Fibroblast of skin of left biceps (primary cell): ENCODE measurements at places on chromosomes 3 and 15.

DNA sequence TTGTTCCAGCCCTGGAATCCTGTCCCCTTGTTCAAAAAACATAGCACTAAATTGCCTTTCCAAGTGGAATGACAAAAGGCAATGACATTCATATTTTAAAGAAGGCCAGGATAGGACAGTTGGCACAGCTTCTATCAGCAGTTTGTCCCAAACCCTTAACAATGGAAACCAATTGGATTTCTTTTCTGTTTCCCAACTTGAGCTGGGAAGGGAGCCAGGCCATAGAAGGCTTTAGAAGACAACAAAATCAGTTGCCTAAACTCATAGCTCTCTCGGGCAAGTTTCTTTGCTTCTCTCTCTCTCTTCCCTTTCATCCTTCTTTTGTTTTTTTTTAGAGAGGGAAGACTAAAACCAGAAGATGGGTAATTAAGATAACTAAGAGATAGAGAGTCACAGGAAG is 227.7 kb upstream of the TPRG1 start:
- no peak for DNase-seq

DNA sequence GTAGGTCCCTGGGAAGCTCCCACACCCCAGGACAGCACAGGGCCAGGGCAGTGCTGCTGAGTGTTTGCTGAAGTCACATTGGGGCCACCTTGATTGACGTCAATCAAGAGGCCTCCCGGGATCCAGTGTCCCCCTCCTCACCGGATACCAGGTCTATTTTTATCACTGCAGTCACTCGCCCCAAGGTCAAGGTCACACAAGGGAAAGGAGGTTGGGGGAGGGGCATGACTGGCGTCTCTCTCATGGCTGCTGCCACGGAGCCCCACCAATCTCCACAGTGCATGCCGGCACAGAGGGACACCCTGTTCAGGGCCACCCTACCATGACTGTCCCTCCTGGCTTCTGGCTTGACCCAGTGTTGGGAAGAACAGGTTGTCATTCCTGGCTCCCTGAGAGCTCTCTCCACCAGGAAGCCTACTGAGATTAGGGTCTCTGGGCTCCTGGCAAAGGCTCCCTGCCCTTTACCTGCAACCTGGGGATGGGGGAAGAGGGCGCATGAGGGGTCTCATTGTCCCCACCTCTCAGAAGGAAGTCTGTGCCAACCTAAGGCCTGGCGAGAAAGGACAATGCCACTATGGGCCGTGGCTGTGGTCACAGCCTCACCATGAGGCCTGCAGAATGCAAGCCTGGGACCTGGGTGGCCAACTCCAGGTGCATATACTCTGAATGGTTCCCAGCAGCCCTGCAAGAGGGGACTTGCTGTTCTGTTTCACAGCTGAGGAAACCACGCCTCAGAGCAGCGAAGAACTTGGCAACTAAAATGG is 1.5 kb downstream of the MYL3 start:
- no peak for DNase-seq

GRCh38 chr3:24595796-24596195 is 101.1 kb upstream of the THRB start:
- DNase-seq = no peak

DNA sequence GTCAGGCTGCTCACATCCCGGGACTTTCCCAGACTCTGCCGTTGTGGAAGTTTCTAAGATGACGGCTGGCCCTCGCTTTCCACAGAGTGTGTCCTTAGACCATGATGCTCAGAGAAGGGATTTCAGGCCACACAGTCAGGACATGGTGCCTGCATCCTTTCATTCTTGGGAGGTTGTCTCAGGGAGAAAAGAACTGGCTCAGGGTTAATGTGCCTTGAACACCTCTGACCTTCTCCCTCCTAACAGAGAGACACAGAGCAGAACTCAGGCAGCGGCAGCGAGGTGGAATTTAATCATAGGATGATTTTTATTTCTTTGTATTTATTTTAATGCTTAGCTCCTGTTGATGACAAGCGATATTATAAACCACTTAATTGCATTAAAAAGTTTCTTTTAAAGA is 96.9 kb upstream of the ATP2B2 start:
- no peak for DNase-seq

GRCh38 chr3:116770815-116771450 is 61.4 kb downstream of the TUSC7 start:
- peak; percentile 42 for DNase-seq

DNA sequence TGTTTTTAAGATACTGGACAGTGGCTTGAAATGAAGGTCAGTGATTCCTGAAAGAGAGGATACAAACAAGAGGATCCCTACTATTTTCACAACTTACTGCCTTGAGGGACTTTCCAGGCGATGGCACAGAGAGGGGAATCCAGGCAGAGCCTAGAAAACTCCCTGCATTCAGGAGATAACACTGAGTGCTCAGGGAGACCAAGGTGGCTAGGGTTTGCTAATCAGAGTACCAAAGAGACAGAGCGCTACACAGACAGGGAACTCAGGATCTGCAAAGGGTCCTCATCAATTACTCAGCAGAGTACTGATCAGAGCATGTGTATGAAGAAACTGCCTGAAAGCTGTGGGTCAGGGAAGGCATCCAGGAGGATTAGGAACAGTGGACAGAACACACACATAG is 11.7 kb upstream of the MRPS22 start:
- no peak for DNase-seq

GRCh38 chr15:62582580-62582979 is 417.5 kb upstream of the C2CD4B start:
- DNase-seq = no peak

GRCh38 chr3:128335621-128336296 is 130.9 kb downstream of the DNAJB8 start:
- no peak for DNase-seq

DNA sequence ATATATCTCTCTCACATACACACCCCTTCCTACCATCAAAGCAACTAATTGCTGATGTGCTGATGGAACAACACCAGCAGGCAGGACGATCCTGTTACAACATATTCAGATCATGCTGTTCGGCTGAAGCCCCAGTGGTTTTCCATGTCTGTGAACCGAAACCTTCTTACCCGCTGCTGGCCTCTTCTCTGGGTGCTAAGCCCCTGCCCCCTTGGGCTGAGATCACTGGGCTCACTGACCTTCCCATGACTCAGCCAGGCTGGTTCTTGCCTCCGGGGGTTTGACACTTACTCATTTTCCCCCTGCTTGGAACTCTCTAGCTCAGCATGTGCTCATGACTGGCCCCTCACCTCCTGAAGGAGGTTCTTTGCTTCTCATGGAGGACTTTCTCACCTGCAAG is 122.0 kb upstream of the RGMA start:
- no peak for DNase-seq

DNA sequence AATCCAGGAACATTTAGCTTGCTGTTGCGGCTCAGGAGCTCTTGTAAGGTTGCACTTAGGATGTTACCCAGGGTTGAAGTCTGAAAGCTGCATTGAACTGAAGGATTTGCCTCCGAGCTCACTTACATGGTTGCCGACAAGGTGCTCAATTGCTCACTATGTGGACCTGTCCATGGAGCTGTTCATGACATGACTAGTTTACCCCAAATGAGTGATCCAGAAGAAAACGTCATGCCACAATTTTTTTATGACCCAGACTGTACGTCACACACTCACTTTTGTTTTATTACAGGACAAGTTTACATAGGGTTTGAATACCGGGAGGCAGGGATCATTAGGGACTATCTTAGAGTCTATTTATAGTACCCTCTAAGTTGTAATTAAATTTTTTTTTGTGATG is 21.0 kb upstream of the CLDN11 start:
- DNase-seq = no peak

DNA sequence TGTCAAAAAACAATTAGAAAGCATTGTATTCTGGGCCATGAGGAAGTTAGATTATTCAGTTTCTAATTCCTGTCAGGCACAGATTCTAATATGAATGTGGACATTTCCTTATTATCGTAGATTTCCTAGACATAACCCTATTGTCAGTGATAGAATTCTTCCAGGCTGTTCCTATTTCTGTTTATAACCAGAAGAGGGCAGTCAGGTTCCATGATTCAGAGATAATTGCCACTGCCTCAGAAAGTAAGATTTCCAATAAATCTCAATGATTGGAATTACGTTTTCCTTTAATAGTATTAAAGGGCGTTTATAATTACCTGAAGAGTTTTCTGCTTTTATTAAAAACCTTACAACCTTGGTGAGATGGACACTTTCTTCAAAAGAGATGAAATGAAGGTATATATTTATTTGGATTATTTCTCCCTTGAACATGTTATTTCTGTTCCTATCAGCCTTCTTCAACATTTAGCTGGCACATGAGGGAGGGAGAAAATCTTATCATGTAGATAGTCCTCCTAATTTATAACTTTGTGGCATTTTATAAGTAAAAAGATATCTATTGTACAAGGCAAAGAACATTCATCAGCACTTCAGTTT is 439.2 kb downstream of the MCTP2 start:
- no peak for DNase-seq

DNA sequence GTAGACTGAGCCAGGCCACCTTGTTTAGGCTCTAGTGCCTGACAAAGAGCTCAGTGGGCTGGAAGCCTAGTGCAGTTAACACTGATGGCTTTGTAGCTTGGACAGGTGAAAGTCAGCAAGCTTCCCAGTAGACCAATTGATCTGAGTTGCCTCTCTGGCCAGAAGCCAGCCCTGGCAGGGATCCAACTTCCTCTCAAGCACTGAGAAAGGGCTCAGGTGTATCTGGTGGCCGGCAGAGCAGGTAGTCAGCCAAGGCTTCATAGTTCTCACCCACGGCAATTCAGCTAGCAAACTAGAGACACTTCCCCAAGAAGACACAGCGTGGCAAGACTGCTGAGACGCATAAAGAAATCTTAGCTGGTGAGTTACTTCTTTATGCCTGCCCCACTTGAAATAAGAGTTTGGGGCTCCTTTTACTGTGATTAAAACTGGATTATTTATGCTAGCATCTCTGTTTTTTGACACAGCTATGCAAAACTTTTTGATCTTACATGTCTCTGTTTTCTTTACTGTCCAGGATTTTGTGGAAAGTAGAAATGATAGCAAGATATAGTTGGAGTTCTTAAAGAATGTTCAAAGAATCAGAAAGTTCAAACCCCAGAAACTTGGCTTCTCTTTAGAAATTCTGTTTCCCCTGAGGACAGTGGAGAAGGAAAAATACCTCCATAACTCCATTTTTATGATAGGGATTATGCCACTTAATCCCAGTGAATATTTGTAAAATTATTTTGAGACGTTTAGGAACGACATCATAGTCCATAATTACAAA is 8.4 kb upstream of the CA12 start:
- DNase-seq = no peak

DNA sequence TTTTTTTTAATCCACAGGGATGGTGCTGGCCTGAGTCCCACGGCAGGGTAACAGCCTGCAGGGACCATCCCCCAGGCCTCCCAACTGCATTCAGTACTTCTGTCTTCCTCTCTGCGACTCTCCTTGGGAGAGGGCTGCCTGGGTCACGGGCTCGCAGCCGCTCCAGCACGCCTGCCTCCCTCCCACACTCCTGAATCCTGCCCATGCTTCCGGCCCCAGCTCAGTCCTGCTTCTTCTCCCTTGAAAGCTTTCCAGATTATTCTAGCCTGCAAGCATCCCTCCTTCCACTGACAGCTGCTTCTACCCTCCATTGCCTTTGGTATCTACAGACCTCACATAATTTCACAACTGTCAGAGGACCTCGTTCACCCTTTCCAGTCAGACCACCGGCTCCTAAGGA is 32.4 kb downstream of the MEGF11 start:
- DNase-seq = no peak

- DNase-seq = peak; percentile 76
Measured at GRCh38 chr3:148146947-148147826, 550.5 kb upstream of the AGTR1 start.

- no peak for DNase-seq
Measured at GRCh38 chr3:58874248-58874741, 175.5 kb downstream of the CFAP20DC start.
